Small intestine (tissue), 16 donors: ENCODE measurements at places on chromosomes 2 and 18.
A peak's percentile ranks its signal among the peaks of the same experiment; 100 is the strongest.

GRCh38 chr18:11040823-11041656, 108.3 kb downstream of the PIEZO2 start:
- peak; percentile 23 for DNase-seq

DNA sequence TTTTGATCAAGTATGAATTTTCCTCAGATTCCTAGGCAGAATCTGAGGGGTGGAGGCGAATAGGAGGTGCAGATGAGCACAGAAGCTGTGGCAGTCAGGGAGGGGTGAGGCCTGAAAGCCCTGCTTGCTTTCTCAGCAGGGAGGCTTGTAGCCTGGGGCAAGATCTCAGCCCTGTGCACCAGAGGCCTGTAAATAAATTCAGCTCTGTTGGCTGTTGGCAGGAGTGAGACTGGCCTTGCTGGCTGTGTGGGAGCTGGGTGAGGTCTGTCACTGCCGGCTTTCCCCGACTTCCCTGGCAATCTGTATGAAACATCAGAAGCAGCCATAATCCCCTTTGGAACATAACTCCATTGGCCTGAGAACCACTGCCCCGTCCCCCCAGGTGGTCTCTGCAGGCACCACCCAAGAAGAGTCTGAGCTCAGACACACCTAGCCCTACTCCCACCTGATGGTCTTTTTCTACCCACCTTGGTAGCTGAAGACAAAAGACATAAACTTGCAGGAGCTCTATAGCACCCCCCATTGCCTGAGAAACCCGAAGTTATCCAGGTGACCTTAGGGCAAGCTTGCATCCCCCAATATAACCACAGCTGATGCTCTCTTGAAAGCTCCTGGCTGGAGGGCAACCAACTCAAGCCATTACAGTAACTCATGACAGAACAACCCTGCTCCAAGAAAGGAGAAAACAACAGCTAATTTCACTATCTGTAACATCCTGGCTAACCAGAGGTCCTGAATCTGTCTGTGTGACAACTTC, 32.3 kb downstream of the EVA1A start:
- no peak for DNase-seq

DNA sequence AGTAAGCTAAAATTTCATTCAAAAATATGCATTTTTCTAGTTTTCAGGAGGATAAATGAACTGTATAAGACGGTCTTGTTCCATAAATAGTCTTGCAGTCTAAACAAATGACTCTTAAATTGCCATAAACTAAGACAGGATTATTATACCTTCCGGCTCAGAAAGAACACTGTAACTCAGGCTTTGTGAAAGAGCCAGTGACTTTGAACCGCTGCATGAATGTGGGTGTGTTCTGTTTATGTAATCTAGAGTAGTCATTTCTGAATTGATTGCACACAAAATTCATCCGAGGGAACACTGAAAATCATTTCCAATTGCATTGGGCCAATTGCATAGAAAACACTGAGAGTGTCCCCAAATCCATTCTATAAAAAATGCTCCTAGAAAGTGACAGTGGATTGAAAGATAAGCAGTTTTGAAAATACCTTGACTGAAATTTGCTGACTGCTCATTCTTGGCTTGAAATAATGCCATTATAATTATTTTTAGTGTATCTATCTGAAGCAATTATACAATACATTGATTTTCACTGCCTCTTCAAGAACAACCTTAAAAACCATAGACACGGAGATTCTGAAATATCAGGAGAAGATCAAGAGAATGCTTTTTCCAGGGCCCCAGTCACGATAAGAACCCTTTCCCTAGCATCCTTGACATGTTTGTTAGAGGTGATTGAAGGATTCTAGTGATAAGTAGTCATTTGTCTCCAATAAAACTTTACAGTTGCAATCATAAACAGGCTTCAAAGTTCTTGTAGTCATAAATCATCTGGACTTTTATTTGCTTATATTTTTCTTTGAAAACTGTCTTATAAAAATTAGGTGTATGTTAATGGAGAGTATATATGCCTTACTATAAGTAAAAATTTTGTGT, 55.4 kb downstream of the CNTNAP5 start:
- DNase-seq: peak; percentile 81

DNA sequence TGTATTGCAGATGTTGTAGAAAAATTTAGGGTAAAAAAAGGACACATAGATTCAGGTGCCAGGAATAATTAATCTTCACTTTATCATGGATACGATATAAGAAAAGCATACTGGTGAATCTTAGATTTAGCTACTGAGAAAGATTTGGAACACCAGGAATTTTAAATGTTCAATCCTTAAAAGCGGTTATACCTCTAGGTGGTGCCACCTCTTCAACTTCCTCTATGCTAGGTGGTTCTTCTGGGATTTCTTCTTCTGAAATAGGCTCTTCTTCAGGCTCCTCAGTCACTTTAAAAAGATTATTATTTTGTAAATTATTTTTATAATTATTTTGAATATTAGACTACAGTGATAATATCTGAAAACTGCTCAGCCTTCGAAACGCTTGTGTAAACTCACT, 133.1 kb downstream of the TTN start:
- DNase-seq: no peak

DNA sequence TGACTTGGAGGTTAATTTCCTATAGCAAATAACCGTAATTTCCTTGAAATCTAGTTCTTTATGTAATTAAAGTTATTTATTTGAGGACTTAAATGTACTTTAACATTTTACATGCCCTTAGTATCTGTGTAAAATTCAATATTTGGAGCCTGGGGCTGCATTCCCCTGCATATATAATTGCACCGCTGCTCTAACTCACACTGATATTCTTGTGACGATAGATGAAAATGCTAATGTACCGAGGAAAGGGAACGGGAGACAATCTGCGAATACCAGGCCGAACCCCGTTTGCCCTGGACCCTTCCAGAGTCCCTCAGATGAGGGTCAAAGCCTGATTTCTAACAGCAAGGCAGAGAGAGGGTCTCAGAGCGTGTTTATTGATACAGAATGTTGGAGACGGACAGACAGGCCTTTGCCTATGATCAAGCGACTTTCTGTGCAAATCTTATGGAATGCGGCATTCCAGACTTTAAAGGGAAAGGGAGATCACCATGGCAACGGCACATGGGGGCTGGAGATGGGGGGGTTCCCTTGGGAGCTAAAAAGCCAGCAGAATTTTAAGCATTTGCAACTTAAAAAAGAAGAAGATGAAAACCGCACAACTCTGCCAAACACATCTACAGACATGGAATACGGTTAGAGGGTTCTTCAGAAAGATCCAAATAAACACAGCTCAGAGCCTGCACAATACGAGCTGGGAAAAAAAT, 57.6 kb upstream of the TWIST2 start:
- no peak for DNase-seq

DNA sequence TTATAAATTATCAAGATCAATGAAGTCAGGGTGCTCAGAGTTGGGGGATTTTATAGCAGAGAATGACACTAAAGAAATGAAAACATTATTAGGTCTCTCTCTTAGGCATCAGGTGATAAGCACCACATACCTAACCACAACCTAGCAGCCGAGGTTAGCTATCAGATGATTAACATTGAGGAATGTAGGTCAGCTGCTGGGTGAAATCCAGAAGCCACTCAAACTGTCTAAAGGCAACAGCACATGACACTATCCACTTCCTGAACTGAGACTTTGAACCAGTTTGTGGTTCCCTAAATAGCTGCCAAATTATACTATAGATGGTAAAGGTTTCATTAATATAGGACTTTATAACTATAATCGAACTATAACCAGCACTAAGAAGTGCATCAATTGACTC, 4.7 kb downstream of the EPG5 start:
- peak; percentile 66 for DNase-seq

DNA sequence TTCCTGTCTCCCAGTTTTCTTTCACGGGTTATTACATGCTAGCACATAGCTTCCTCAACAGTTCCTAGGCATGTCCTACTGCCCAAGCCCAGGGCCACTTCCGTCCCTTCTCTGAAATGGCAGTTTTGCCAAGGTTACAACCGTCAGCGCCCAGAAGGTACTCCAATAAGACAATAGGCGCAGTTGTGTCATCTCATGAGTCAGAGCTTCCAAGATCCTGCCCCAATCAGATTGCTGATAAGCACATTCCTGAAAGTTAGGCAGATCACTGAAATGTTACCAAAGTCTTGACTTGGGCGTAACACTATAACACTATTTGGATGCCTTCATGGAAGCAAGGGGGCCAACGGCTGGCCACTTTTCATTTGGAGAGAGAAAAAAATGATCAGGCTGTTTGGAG, 34.2 kb downstream of the GKN2 start:
- no peak for DNase-seq

GRCh38 chr2:41967476-41968181, 80.2 kb upstream of the PKDCC start:
- DNase-seq: peak; percentile 29

DNA sequence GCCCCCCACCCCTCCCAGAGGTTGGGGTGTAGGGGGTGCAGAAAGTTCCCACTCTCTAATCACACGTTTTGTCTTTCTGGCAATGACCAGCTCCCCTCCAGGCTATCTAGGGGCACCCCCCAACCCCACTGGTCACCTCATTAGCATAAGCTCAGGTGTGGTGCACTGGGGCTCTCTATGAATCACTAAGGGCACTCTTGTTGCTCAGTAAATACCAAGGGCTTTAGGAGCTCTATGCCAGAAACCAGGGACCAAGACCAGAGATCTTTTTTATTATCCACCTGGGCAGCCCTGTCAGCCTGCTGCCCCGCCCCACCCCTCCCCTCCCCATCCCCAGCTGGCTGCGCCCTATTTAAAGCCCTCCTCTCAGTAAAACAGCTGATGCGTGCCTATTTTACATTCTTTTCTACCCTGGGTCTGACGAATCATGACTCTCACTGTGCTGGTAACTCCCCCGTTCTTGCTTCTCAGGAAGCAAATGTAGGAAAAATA, 24.3 kb downstream of the NCK2 start:
- no peak for DNase-seq

GRCh38 chr2:173254659-173255058, 100.0 kb upstream of the CDCA7 start:
- no peak for DNase-seq

GRCh38 chr2:217249121-217250012, 389.5 kb upstream of the TNP1 start:
- DNase-seq: no peak

DNA sequence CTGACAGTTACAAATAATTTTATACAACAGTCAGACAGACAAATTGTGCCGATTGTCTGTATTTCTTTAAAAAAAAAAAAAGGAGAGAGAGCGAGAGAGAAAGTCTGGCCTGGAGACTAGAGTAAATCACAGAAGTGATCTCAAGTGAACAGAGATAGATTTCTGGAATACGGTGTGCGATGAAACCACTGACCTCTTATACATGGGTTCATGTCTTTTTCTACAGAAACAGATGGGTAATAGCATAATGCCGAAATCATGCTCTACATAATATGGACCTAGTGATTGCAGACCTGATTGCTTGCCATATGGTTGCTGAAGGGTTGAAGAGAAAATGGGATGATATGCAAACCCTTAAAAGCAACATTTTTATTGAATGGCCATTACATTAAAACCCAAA, 403.3 kb upstream of the FANCL start:
- DNase-seq: no peak

DNA sequence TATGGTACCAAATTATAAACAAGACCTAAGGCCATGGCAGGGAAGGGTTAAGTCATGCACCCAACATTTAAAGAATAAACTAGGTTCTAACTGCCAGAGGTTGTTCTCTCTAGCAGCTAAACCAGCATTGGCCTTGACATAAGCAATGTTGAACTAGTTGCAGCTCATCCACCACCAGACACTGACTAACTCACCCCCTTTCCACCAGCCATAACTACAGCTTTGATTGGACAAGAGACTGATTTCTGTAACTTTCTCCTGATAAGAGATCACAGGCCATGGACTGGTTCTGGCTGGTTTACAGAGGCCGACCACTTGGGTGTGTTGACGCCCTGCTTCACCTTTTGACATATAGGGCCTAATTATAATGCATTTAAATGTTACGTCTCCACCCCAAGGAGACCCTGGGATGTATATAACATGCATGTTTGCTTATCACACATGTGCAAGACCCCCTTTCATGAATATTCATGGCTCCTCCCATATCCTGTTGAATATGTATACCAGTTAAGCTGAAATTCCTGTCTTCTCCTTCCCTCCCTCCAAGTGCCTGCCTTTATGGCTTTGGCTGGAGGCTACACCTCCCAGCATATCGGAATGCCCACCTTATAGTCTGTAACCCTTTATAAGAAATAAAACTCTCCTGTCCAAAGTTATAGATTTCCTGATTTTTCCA, 75.9 kb downstream of the MRPS9 start:
- no peak for DNase-seq

- DNase-seq: no peak
Observed at GRCh38 chr18:37852464-37852863, 286.9 kb upstream of the CELF4 start.

GRCh38 chr18:66931010-66931409, 327.1 kb upstream of the CDH19 start:
- no peak for DNase-seq

DNA sequence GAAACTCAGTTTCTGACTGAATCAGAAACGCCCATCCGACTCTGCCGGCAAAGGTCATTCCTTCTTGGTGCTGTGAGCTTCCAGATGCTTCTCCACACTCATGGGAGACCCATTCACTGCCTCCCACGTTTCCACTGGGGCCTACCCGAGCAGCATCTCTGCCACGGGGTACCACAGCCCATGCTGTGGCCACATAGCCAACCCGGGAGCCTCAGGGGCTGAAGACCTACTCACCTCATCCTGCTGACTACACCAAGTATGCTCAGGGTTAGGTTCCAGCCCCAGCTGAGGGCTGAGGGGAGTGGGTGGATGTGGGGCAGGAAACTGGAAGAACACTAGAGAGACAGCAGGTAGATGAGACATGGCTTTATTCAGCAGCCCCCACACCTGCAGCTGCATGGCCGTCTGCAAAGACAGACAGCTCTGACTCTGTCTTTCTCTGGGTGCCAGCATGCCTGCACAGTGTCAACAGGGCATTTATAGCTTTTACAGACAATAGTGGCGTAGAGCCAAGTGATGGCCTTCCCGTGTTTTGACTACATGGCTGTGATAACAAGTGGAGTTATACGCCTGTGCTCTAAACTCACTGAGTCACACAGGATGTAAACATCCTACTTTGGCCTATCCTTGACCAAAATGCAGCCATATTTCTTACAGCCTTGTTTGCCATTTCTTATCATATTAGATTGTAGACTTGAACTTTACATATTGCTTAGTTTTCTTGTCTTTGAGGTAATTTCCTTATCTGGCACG, 16.5 kb upstream of the KLHL23 start:
- DNase-seq: peak; percentile 61

GRCh38 chr18:2091937-2092336, 479.4 kb downstream of the METTL4 start:
- DNase-seq: no peak

DNA sequence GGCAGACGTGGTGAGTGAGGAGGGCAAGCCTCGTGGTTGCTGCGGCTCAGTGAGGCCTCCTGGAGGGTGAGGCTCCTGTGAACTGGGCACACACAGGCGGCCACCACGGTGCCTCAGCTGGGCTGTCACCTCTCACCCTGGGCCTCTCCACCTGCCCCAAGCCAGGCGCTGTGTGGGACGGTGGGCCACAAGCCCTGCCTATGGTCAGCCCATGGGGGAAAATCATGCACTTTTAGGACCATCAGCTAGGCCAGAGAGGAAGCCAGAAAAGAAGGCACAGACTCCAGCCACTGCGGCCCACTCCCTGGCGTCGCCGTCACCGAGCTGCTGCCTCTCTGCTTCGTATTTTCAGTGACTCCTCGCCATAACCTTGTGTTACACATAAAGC, 28.5 kb upstream of the HS6ST1 start:
- DNase-seq: no peak
